ENCODE measurements at places on chromosomes 11 and 22.

GRCh38 chr22:34064696-34065095 is 144.4 kb upstream of the LARGE1 start:
- no peak for DNase-seq

GRCh38 chr11:2327032-2327431 is 25.2 kb downstream of the TSPAN32 start:
- no peak for DNase-seq

DNA sequence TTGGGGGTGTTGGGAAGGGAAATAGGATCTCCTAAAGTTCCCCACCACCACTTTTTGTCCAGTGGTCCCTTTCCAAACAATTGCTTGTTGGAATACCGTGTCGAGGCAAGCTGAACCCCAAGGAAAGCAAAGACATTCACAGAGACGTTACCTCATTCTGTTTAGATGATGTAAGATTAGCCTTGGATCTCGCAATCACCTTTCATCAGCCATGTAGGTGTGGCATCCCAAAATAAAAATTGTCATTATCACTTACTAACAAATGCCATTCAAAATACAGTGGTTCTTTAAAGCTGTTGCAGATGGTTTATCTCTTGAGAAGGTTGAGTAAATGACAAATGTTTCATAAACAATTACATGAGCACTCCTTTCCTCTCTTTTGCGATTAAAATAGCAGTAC is 86.5 kb upstream of the SLC25A18 start:
- DNase-seq = no peak

DNA sequence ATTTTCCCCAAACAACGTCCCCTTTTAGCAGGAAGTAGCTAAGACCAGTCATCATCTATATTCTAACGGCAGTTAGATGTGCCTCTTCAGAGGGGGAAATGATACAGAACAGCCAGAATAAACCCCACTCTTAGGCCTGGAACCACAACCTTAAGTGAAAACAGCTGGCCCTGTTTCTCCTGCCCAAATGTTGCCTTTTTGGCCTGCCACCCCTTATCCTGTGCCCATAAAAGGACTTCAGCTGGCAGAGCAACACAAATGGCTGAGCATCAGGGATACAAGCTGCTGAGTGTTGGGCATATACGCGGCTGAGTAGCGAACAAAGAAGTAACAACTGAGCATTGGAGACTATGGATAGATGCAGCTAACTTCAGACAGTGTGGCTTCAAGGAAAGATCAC is 1491.4 kb downstream of the LRRC4C start:
- no peak for DNase-seq

DNA sequence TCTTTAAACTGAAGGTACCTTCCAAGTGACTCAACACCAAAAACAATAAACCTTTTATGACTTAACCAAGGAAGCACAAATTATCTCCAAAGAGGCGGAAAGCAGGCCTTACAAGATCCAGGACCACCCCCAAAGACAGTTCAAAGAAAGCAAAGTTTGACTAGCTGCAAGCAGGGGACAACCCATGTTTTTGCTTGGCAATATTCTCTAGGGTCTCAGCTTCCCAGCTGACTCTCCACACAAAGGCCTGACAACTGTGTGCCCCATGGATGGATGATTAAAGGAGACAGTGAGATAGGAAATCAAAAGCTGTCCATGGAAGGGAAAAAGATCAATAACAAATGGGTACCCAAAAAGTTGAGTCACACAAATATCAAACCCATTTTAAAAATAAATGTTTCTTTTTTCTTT is 232.2 kb downstream of the DDX10 start:
- no peak for DNase-seq

DNA sequence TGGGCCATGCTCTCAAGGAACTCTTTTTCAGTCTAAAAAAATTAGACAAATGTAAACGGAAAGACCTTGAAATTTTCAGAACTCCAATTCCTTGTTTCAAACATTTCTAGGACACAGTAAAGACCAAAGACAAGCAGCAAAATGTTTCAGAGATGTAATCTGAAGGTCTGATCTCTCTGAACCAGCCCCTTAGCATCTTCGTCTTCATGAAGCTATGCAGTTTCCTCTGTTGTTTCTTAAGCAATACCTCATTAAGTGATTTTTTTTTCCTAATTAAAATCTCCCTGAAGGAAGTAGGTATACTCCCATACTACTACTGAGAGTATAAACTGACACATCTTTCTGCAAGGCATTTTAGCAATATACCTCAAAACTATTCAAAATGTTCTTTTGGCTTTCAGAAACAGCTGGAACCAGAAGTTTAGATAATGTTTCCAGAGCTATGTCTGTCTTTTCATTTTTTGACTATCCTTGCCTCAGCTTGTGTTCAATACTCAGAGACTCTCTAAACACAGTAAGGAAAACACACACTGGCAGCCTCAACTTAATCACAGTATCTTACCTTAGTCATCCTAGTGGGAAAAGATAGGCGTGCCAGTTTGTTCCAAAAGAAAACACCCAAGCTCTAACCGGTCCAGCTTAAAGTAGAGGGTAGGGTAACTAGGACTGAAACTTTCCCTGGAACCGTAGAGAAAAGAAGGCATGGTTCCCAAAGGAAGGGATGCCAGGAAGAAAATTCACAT is 25.1 kb downstream of the SBF2 start:
- no peak for DNase-seq

DNA sequence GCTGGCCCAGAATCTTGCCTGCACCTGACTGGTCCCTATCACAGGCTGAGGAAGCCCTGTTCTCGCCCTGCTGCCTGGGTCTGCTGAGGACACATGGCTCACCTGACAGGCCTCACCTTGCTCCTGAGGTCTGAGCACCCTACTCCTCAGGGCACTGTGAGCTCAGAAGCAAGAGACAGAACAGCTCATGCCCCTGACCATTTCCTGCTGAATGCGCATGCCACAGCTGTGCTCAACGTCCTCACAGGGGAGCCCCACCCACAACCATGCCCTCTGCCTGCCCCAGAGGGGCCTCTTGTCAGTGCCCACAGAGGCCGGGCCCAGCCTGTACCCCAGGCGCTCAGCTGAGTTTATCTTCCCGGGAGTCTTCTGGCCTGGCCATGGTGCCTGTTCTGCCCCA is 2.8 kb upstream of the TSPO start:
- DNase-seq = no peak

DNA sequence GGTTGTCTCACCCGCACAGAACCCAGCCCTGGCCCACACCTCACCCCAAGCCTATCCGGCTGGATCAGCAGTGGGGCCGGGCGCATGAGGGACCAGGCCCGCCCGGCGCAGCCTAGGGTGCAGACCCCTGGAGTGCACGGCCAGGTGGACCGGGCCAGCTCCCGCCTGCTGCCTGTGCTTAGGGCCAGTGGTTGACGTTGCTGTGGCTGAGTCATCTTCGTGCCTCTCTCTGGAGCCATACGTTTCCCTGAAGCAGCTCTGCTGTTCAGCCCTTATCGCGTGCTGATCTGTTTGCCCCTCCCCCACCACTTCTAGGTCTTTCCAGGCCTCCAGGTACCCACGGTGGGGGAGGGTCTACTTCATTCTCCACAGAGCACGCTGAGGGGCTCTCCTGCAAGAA is 39.5 kb downstream of the CDKN1C start:
- no peak for DNase-seq

DNA sequence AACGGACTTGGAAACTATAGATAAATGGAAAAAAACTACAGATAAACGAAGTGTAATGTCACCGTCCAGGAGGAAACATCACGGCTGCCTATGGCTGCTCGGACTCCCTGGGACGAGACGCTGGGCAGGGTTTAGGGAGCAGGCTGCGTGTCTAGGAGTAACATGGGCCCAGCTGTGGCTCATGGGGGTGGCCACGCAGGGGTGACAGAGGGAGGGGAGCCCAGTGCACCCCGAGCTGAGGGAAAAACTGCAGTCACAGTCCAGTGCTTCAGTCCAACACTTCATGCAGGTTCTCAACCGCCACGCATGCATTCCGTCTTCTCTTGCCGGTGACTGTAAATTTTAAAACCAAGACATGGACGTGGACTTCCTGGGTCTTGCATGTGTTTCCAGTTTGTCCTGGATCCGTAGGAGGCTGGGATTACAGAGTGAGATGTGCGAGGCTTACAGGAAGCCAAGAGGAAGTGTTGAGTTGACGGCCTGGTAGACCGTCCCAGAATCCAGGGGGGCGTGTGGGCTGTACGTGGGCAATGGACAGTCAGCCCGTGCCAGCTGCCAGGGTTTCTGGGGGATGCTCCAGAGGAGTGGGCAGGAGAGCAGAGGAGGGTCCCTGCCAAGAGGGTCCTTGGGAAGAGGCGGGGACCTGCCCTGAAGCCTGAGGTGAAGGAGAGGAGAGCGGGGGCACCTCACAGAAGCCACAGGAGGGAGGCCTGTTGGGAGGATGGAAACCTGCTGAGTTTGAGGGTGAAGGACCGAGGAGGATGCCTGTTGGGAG is 691.4 kb downstream of the BRD1 start:
- no peak for DNase-seq

DNA sequence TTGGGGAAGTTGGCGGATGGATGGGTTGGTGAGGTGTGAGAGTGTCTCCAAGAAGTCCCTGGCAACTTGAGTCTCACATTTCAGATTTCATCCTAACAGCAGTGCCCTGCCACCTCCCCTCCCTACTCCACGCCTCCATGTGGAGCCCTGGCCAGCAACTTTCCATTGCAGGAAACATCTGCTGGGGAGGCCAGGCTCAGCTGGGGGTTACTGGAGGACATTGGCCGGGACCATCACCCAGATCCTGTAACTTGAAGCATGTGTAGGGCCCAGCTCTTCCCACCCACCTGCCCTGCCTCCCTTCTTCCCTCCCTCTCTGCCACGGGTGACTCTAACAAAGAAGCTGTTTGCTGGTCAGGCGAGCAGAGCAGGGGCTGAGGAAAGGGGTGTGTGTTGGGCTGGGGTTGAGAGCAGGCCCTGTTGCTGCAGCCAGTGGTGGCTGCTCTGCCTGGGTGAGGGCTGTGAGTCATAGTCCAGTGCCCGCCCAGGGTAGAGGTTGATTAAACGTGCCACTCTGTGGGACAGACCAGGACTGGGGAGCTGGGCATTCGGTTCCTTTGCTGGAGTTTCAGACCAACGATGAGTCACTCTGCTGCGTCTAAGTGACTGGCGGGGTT is 64.0 kb downstream of the SCN3B start:
- DNase-seq = no peak

- DNase-seq = no peak
Measured at GRCh38 chr22:40309631-40310030, 36.7 kb upstream of the ADSL start.

GRCh38 chr11:44992181-44992582 is 41.5 kb upstream of the TP53I11 start:
- DNase-seq = no peak

DNA sequence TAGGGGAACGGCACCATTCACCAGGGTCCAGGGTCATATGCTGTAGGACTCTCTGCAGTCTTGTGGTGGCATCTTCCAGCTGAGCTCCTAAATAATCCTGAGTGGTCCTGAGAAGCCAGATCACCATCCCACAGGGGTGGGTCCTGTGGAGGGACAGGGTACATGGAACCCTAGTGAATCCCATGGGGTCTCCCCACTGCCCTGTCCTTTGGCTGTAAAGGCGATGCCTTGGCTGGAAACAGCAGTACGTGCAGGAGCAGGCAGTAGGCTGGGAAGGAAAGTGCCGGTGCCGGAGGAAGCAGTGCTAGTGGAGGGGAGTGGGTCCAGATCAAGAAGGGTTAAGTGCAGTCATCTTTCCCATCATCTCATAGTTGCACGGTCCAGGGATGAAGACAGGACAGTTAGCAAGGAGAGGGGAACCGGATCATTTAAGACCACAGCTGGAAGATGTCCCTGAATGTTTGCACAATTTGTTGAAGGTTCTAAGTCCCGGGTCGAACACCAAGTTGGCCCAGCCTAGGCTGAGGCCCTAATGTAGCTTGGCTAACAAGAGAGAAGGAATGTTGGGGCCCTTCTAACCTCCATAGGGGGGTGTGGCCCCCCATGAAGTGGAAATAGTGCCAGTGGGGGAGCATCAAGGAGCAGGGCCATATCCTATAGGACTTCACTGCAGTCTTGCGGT is 18.1 kb downstream of the TSPAN32 start:
- no peak for DNase-seq

DNA sequence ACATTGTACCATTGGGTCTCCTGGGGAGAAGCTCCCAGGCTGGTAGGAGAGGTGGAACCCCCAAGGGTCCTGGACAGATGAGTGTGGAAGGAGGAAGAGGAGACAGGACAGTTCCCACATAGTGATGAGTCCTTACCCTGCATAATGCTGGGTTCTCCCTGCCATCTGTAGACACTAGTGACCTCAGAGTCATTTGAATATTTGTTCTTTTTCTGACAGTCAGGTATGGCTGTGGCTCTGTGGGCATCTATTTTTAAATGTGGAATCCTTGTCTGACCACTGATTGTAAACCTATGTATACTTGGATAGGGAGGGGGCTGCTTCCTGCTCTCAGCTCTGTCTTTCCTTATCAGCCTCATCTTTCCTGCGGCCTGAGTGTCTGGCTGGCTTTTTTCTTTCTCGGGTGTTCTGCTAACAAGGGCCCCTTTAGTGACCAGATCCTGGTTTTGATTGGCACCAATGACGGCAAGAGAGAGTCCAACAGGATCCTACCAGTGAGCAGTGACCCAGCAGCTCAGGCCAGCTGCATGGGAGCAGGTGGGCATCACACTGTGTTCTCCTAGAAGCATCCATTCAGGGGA is 2.6 kb upstream of the SLC5A1 start:
- DNase-seq = no peak

Measured in activated naive CD4-positive, alpha-beta T cell treated with anti-CD3 and anti-CD28 coated beads, Interleukin-2, amount 50 U/mL, for 72 hours (primary cell).